Stimulated activated CD8-positive, alpha-beta memory T cell treated with anti-CD3 and anti-CD28 coated beads, Interleukin-7, amount 100 ng/mL, for 4 hours (primary cell): ENCODE measurements at places on chromosomes 3 and 15.

DNA sequence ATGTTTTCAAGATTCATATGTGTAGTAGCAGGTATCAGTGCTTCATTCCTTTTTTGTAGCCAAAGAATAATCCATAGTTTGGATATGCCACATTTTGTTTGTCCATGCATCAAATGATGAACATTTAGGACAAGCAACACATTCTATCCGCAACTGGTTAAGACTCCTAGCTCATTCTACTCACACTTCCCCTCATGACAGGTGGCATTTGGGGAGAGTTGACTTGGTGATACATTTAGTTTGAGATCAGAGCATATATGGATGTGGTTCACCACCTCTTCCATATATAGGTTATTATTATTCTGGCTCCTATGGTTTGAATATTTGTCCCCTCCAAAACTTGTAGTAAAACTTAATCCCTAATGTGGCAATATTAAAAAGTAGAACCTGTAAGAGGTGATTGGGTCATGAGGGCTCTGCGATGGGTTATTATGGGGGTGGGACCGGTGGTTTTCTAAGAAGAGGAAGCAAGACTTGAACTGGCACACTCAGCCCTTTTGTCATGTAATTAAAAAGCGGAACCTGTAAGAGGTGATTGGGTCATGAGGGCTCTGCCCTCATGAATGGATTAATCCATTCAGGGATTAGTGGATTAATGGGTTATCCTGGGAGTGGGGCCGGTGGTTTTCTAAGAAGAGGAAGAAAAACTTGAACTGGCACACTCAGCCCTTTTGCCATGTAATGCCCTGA is 75.3 kb upstream of the HRH1 start:
- no peak for DNase-seq

- no peak for DNase-seq
Observed at GRCh38 chr3:183489455-183490210, 61.2 kb upstream of the MCF2L2 start.

DNA sequence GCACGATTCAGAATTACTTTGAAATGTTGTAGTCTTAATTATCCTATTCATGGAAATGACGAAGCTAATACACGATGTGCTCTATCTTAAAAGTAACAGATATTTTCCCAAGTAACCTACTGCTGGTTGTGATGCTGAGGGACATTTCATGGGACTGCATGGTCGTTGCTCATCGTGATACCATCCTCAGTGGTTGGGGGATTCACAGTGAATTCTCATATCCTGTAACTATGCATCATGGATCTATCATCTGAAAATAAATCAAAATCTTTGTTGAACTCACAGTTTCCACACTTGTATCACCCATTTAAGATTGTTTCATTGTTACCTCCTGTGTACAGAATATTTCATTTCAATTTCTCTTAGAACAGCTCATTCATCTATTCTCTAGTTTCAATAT is 84.7 kb downstream of the OPA1 start:
- no peak for DNase-seq

DNA sequence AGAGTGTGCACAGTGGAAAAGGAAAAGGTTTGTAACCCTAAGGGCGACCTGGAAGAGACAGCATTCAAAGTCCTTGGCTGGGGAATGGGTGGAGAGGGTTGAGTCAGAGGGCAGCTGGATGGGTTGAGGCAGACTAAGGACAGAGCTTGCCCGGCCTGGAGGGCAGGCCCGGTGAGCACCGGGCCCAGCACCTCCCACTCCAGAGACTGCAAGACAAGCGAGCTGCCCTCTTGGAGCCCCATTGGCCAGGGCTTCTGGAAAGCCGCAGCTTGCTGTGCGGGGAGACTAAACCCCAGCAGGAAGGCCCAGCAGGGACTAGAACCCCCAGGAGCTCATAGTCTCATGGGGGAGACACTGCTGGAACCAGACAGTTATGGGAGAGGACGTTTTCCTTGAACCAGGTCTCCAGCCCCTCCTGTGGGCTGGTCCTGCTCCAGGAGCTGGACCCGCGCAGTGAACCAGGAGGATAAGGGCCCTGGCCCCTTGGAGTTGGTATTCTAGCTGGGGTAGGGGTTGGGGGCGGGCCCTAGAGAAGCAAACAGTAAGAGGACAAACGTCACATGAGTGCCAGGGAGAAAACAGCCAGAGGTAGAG is 59.1 kb downstream of the RGMA start:
- no peak for DNase-seq

GRCh38 chr3:135918600-135918999 is 46.9 kb upstream of the PPP2R3A start:
- no peak for DNase-seq

DNA sequence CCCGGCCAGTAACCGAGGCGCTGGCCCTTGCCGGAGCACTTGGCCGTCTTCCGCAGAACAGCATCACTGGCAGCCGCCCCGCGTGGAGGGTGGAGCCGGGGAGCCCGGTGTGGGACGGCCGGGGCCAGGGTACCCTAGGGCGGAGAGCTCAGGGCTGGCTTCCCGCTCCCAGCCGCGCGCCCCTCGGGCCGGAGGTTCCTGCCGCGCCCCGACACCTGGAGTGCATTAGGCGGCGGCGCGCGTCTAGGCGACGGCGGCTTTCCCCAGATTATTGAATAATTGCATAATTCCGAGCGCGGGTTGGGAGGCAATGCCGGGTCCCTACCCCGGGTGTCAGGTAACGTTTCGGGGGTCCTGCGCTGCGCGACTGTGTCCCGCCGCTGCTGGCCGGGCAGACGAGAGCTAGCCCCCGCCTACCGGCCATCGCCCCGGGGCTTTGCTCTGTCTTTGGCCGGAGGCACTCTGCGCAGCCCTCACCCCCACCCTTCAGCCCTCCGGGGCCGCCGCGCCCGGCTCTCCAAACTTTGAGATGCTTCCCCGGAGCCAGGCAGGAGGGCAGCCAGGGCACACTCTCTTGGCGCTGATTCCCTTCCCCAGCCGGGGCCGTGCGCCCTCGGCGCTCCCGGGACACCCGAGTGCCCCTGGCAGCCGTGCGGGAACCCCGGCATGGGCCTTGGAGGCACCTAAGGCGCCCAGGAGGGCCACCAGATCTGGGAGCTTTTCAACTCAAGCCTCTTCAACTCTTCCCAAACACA is 749 bp downstream of the ITGA11 start:
- DNase-seq, result no peak
